ENCODE measurements at places on chromosomes 5 and 9.

- no peak for DNase-seq
These were observed 53.9 kb downstream of the DPYSL3 start for GRCh38 chr5:147455822-147456450.

DNA sequence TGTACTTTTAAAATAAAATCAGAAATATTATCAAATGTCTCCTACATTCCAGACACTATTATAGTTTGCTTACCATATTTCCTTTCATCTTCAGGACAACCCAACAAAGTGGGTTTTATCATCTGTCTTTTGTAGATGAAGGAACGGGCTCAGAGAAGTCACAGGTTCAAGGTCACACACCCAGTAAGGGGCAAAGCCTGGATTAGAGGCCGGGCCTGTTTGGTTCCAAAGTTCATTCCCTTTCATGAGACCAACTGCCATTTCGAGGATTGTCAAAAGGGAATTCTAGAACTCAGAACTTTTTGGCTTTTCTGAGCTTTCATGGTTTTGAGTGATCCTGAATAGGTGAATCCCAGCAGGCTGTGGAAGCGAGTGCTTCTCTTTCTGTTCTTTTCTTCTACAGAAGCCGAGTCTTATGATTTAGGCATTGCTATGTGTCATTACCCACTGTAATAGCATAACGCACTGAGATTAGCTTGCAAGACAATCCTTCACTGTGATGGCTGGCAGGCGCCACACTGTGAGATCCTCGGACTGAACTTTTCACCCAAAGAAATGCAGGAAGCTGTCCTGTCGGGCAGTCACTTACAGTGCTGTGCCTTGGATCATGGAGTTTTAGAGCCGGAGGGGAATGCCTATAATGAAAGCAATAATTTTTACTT is 43.8 kb upstream of the ANKH start:
- DNase-seq = no peak

GRCh38 chr9:22413884-22414283 is 32.7 kb upstream of the DMRTA1 start:
- DNase-seq = no peak

DNA sequence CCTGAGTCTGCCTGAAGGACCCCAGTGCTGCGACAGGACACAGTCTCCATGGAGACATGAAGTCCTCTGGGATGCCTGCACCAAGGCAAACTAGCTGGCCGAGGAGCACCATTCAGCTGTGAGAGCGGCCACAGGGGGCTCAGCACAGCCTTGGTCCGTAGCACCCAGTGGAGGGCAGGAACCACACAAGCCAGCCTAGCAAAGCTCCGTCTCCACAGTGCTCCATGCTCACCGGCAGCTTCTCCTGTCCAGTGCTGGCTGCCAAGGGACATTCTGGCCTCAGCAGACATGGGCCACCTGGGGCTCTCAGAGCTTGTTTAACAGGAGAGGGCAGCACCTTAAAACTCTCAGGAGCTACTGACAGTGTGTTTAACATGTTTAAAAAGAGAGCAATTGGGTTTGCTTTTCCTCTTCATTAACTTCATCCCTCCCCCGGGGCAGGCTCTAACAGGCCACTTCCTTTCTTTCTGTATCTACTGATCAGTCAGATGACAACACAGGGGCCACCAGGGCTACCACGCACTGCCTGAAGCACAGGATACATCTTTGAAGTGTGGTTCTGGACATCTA is 57.0 kb downstream of the SECISBP2 start:
- DNase-seq = no peak

DNA sequence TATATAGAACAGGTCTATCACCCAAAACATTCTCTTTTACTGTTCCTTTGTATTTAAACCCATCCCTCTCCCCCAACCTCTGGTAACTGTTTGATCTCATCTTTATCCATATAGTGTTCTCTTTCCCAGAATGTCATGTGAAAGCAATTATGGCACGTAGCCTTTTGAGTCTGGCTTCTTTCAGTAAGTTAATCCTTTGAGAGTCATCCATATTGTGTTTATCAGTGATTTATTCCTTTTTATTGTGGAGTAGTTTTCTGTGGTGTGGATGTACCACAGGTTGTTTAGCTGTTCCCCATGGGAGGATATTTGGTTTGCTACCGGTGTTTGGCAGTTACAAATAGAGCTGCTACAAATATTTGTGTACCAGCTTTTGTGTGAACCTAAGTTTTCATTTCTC is 38.0 kb downstream of the HMGXB3 start:
- no peak for DNase-seq

GRCh38 chr5:78622302-78622971 is 26.1 kb downstream of the LHFPL2 start:
- no peak for DNase-seq

DNA sequence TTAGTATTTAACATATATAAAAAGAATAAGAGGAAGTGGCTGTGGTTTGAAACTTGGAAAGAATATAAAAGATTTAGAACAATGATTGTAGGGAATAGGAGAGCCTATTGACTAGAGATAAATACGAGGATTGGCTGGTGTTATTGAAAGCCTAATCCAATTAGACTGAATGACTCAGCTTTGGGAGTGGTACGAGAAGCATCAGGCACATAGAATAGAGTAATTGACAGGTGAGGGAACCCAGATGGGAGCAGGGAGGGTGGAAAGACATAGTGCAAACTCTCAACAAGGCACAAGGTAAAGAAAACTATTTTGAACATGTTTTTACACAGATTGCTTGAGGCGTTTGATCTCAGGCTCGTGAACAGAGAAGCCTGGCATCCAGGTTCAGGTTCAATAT is 338.9 kb upstream of the KLF9 start:
- no peak for DNase-seq

DNA sequence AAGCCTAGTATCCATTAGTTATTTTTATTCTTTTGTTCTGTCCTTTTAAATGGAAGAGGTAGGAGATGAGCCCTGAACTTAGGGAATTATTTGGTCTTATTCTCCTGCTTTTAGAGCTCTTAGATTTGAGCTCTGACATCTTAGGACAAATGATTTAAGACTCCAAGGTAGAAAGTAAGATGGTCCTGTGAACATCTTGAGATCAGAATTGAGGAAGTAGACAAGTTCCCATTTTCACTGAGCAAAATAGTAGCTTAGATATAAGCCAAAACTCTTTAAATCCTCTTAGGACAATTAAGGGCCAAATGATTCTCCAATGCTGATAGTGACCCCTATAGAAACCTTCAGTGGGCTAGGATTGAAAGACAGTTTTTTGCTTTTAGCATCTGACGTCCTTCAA is 53.0 kb upstream of the RUSC2 start:
- DNase-seq = no peak

GRCh38 chr5:150577378-150578139 is 62.9 kb upstream of the SYNPO start:
- DNase-seq = no peak

GRCh38 chr5:140962190-140962589 is 4.1 kb upstream of the PCDHAC2 start:
- no peak for DNase-seq

GRCh38 chr5:132008163-132008473 is 3.3 kb downstream of the ACSL6 start:
- DNase-seq = no peak

- no peak for DNase-seq
These were observed 24.7 kb upstream of the FCN2 start for GRCh38 chr9:134855900-134856377.

DNA sequence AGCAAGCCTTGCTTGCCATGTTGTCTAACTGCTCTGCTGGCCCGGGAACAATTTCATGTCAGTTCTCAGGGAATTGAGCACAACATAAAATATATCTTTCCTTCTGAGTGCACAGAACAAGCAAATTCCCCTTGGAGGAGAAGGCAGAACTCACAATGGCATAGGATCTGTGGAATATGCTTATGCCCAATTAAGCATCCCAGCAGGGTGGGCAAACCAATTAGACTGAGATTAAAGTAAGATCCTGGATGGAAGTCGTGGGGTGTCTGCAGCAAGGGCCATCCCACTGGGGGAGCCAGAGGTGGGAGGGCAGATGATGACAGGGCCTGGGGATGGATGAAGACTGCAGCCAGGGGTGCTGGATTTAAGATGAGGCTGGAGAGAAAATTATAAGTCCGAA is 114.1 kb downstream of the BRINP1 start:
- DNase-seq = no peak

DNA sequence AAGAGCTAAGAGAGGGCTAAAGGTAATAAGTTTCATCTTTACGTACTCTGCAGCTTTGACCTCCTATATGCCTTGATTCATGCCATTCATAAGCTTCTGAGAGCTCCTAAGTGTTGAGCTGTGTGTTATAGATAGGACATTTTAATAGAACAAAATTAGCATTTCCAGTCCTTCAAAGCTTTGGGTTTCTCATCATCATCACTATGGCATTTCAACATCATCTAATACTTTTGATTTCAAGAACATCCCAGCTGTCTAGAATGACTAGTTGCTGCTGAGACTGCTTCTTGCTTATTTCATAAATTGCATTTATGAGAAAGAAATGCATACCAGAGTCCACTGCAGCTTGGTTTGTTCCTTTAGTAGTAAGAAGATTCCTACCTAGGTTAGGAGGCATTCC is 201.7 kb downstream of the SGCD start:
- no peak for DNase-seq

GRCh38 chr9:120490888-120491595 is 88.9 kb downstream of the CDK5RAP2 start:
- no peak for DNase-seq

GRCh38 chr9:105883847-105884246 is 189.5 kb downstream of the TMEM38B start:
- DNase-seq = no peak

GRCh38 chr5:1008451-1009358 is at the start of gene NKD2:
TSS of gene NKD2 (plus strand) at chr5:1008802. CDS start at chr5:1009058, 256 bp downstream.
- DNase-seq = no peak

- no peak for DNase-seq
These were observed 2.7 kb downstream of the DPM2 start for GRCh38 chr9:127934986-127935385.

DNA sequence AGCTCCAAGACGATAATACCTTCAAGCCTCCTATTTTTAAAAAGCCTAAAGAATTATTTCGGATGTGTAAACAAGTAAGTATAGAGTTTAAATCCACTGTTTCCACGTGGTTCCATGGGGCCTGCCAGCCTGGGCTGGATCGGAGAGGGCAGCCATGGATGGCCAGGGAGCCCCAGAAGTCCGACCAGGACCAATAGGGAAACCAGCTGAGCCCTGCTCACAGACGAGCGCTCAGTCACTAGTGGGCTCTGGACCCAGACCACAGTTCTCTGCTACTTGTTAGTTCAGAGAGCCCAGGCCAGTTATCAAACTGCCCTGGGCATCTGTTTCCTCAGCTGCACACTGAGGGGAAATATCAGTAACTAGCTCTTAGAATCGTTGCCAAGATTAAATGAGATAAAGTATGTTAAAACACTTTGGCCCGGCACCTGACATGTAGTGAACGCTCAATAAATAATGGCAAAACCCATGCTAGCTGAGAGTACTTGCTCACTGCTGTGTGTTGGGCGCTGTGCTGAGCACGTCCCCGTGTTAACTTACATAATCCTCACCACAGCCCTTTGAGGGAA is 124.8 kb downstream of the RGS3 start:
- DNase-seq = no peak

- DNase-seq = no peak
These were observed at the start of gene GBGT1 for GRCh38 chr9:133163504-133164172. TSS of gene GBGT1 (minus strand) at chr9:133163914. CDS start at chr9:133162412, 1,502 bp downstream.

- no peak for DNase-seq
These were observed 120.8 kb downstream of the RASGRF2 start for GRCh38 chr5:81080809-81081460.

- no peak for DNase-seq
These were observed 438 bp downstream of the NSUN2 start for GRCh38 chr5:6632324-6632887.

- DNase-seq = no peak
These were observed 298.4 kb upstream of the PRDM9 start for GRCh38 chr5:23208959-23209431.

DNA sequence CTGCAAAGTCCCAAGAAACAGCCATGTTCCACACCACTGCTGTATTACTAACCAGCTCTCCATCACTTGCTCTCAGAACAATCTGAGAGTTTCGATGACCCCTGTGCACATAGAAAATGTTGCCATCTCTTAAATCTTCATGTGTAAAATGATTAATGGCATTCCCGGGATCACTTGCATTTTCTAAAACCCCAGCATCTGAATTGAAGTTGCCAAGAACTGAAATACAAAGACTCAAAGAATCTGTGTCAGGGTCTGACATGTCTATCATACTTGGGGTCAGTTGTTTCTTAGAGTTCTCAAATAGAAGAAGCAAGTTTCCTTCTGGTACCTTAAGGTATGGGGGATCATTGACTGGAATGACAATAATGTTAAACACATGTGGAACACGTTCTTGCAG is 115.1 kb downstream of the ESM1 start:
- DNase-seq = no peak

DNA sequence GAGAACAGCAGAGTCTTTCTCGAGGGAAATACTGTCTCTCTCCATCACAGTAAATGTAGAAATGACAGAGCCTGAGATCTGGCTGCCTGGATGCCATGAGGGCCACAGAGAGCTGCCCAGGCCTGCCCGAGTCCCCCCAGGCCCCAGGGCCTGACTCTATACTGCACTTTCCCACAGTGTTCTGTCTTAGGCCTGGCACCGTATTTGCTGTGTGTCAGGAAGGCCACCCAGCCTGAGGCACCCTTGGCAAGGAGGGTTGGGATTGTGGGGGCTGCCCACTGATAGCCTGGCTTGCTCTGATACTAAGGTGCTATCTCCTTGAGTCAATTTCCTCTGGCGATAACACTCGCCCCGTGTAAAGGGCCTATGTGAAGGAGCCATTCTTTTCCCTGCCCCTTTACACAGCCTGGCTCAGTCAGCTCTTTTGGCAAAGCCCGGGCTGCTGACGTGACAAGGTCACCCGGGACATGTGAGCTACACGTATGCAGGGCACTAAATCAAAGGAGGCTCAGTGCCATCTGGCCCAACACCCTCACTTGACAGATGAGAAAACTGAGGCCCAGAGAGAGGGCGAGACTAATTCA is 630.1 kb upstream of the KLF4 start:
- no peak for DNase-seq

DNA sequence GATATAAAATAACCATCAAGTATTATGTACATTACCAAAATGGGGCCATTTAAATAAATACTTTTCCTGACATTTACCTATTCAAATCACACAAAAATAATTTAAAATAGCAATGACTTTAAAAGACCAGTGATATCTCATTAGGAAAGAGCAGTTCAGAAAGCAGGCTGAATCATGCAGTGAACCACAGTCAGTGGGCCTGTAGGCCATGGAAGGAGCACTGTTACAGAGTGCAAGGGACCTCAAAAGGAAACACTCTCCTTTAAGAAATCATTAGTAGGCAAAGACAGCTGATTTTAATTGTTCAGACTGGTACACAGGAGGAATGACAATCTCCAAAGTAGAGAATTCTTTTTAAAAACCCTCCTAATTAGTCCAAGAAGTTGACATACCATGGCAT is 283.5 kb upstream of the EFNA5 start:
- DNase-seq = no peak

- no peak for DNase-seq
These were observed 302.6 kb upstream of the TAS2R1 start for GRCh38 chr5:9932770-9933169.

Data from effector memory CD4-positive, alpha-beta T cell (primary cell).